ENCODE measurements at places on chromosomes 2 and 18. TPM values are rescaled to one million over a fixed set of nuclear protein-coding genes. Genes with fewer than 3 reads are reported as not detected.

DNA sequence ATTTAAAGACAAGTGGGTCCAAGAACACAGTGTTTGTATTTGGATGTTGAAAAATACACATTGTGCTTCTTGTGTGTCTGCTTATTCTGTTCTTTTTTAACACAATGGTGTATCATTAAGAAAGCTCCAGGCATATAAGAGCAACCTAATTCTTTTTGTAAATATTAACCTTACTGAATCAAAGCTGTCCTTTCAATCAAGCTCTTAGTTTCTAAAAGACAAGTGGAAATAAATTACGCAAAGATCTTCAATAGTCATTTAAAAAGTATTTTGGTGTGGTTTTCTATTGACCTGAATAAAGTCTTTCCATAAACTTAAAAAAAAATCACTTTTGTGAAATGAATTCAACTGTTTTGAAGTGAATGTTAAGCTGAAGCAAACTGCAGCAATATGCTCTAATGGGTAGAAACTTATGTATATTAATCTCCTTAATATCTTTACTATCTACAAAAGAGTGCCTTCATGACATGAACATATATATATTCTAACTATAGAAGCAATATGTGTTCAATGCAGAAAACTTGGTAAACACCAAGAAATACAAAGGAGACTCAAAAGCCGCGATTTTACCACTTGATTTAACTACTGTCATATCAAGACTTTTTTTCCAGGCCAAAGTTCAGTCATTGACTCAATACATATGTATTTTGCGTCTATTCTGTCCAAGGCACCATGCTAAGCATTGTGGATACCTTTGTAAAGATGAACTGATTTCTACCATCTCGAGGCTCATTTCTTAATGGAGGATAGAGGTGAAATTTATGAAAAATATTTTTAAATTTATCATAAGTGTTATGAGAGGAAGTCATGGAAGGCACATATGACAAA, 97.7 kb downstream of the ARHGAP15 start:
- H3K36me3 ChIP-seq, result peaks cover 40% of the 10 kb centered on the region
- no peaks in the 10 kb centered on the region for H3K27me3 ChIP-seq
- H3K4me1 ChIP-seq, result no peaks in the 10 kb centered on the region
- H3K27ac ChIP-seq, result no peak overlapping the region
- DNase-seq, result no peak

BCL11A gene
- 3.0 TPM for total RNA-seq

MC2R gene
- not detected for total RNA-seq

DNA sequence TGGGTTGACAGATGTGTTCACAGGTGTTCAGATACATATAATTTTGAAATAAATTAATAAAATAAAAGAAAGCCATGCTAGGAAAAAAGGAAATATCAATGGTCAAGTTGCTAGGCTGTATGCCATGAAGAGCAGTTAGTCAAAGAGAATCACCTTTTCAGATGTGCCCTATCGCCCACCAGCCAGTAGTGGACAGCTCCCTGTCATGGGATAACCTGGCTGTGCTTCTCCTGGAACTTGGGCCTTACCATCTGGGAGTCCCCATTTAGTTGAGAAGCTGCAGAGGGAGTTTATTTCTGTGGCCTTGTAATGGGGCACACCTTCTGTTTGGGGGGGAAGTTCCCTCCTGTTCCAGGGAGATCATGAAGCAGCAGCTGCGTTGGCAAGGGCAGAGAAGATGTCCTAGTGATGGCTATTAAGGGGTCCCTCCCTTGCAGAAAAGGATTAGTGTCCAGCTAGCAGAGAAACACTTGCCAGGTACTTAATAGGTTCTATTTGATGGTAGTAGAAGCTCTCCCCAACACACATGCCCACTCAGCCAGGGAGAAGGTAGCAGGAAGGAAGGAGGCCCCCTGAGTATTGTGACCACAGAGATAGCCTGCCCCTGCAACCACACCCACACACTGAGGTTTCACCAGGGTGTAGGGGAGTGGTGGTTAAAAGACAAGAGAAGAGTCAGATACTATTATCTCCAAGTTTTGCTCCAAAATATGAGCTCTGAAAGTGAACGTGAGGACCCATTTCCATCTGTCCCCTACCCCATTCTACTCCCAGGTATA, 117.7 kb downstream of the B3GNT2 start:
- H3K4me1 ChIP-seq, result peaks cover 40% of the 10 kb centered on the region
- H3K27ac ChIP-seq, result peak overlapping the region; percentile 57
- no peak for DNase-seq
- no peaks in the 10 kb centered on the region for H3K36me3 ChIP-seq

ATP6V1C2 gene
- not detected for total RNA-seq

DNA sequence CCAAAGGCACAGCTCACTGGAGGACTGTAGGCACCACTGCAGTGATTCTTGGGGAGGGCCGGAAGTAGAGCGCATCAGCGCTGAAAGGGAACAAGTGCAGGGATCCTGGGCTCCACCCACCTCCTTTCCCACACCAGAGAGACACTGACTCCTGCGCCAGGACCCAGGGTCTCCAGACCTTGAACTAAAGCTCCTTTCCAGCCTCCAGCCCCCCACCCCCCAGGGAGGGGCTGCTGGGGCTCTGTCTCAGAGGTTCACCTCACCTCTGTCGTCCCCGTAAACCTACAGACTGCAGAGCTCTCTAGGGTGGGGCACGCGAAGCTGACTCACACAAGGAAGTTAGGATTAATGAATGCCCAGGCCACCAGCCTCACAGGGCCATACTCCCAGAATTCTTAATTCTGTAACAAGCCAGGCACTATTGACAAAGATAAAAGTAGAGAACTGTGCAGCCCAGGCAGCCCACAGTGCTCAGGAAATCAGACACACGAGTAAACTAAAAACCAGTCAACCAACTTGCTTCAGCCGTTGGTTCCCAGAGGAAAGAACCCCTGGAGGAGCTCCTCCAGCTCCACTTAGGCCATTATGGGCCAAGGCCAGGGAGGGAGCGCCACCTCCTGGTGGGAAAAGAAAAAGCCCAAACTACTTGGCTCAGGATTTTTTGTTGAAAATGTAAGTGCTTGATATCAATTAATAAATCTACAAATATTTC, 45.1 kb upstream of the ACAA2 start:
- no peaks in the 10 kb centered on the region for H3K27me3 ChIP-seq
- no peak overlapping the region for H3K4me3 ChIP-seq
- peaks cover 6% of the 10 kb centered on the region for H3K4me1 ChIP-seq
- no peaks in the 10 kb centered on the region for H3K36me3 ChIP-seq

- peaks cover 59% of the 10 kb centered on the region for H3K36me3 ChIP-seq
- no peak overlapping the region for H3K27ac ChIP-seq
- DNase-seq, result no peak
- no peaks in the 10 kb centered on the region for H3K27me3 ChIP-seq
- no peaks in the 10 kb centered on the region for H3K4me1 ChIP-seq
- no peak overlapping the region for H3K4me3 ChIP-seq
Observed at GRCh38 chr2:196989496-196989895, 63.0 kb upstream of the PGAP1 start.

- no peak overlapping the region for H3K4me3 ChIP-seq
- no peak for DNase-seq
- no peaks in the 10 kb centered on the region for H3K36me3 ChIP-seq
Observed at GRCh38 chr2:136375017-136375901, 257.3 kb upstream of the CXCR4 start.

DNA sequence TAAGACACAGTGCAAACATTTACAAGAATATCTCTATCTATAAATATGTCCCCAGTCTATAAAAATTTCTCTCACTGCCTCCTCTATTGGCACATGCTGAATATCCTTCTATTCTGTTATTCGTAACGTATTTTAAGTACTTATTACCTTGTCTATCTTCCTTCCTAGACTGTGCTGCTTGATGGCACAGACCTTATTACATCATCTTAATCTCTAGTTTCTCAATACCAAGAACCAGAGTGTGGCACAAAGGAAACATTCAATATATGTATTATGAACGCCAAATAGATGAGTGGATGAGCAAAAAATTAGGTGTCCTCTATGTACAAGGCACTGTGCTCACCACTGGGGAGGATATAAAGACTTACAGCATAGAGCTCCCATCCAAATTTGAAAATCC, 282.8 kb downstream of the NBAS start:
- DNase-seq, result no peak
- no peaks in the 10 kb centered on the region for H3K4me1 ChIP-seq
- H3K36me3 ChIP-seq, result peaks cover 10% of the 10 kb centered on the region
- H3K27ac ChIP-seq, result no peak overlapping the region
- no peaks in the 10 kb centered on the region for H3K27me3 ChIP-seq

DNA sequence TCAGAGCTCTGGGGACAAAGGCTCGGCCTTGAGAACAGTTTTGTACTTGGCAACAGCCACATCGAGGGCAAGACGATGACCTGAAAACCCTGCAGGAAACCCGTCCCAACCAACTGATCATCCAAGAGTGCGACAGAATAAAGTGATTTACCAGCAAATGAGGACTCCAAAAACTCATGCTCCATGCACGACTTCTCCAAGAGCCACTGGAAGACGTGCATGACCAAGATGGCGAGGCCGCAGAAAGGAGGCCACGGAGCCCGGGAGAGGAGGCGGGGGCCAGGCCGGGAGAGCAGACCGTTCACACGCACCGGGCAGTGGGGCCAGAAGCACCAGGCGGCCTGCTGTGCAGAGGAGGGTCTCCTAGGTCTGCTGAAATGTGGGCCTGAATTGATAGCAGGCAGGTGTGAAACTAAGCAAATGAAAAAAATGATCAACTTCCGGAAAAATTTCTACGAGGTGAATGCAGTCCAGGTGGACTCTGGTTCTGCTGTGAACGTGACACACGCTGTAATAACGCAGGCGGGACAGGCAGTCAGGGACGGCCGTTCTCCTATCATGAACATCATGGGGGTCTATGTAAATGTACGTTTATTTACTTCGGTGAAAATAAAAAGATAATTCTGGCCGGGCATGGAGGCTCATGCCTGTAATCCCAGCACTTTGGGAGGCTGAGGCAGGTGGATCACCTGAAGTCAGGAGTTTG, 252.2 kb downstream of the HDAC4 start:
- H3K27ac ChIP-seq, result no peak overlapping the region
- no peak for DNase-seq
- H3K4me1 ChIP-seq, result peaks cover 16% of the 10 kb centered on the region
- no peaks in the 10 kb centered on the region for H3K27me3 ChIP-seq

DNA sequence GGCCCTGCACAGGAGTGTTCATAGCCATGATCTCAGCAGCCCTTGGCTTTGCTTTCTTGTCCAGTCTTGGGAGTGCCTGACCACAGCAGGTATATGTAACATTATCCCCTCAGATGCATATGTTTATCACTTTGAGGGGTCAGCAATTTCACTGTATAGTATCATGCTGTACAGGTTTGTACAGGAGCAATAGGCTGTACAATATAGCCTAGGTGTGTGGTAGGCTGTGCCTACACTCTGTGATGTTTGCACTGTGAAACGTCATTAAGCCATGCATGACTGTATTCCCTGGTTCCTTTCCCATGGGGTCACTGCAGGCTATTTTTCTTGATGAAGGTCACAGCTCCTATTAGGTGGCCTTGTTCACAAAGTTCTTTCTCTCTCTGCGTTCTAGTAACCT, 4.7 kb upstream of the IL36G start:
- H3K36me3 ChIP-seq, result no peaks in the 10 kb centered on the region
- no peak overlapping the region for H3K27ac ChIP-seq
- no peak for DNase-seq
- H3K27me3 ChIP-seq, result no peaks in the 10 kb centered on the region
- H3K4me3 ChIP-seq, result no peak overlapping the region
- no peaks in the 10 kb centered on the region for H3K4me1 ChIP-seq

GRCh38 chr2:48364100-48364499, 165.9 kb upstream of the STON1 start:
- no peaks in the 10 kb centered on the region for H3K27me3 ChIP-seq
- H3K36me3 ChIP-seq, result peaks cover 41% of the 10 kb centered on the region
- DNase-seq, result no peak
- peaks cover 6% of the 10 kb centered on the region for H3K4me1 ChIP-seq
- H3K4me3 ChIP-seq, result no peak overlapping the region
- no peak overlapping the region for H3K27ac ChIP-seq

DNA sequence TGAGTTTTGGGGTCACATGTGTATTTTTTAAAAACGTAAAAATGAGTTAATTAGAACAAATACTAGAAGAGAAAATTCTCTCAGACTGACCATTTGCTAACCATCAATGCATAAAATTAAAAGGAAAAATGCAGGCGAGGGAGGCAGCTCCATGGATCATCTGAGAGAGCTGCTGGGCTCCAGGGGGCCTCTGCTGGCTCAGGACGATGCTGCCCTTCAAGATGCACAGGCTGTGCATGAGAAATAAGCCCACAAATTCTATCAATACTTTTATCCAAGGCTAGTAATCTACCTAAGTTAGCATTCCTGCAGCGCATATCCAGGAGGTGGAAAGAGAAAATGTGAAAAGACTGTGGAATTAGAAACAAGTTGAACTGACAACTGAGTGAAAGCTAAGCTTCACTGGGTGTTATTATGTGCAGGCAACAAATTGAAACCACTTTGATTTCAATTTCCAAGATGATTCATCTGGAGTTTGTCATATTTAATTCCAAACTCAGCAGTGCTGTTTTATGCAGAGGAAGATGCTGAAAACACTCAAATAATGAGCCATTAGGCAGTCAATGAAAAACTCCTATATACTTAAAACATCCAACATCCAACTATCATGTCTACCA, 261.1 kb downstream of the NBAS start:
- H3K27me3 ChIP-seq, result no peaks in the 10 kb centered on the region
- no peaks in the 10 kb centered on the region for H3K4me1 ChIP-seq
- H3K4me3 ChIP-seq, result no peak overlapping the region
- no peak overlapping the region for H3K27ac ChIP-seq

DNA sequence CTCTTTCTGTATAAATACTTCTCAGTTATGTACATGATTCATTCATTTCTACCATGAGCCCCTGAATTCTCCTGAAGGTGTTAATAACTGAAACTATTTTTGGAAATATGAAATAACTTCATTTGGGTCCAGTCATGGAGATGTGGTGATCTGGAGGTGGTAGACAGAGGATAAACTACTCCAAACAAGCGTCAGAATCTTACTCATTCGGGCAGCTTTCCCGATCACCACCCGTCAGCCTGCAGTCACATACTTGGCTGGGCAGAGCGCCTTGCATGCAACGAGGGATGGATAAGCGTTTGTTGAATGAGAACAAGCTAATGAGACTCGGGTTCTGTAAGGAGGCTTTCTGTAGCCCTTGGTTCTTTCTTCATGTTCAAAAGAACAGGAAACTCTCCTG, 222.7 kb downstream of the CD226 start:
- no peak for DNase-seq
- H3K27me3 ChIP-seq, result no peaks in the 10 kb centered on the region
- H3K4me3 ChIP-seq, result no peak overlapping the region
- H3K36me3 ChIP-seq, result no peaks in the 10 kb centered on the region

SLC4A1AP gene
- 24.8 TPM for total RNA-seq

DNA sequence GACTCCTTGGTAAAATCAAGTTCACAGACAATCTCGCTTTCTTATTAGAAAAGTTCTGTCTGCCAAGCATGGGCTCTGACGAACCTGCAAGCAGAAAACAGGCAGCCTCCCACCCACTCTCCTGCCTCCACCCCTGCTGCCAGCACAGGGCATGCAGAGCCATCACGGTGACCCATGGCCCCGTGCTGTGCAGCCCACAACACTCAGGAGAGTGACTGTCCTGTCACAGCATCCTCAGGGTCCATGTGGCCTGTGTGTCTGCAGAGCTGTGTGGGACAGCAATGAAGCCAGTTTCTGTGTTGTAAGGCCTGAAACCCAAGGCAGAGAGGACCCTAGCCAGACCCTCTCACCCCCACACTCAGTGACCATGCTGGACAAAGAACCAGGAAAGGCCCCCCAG, 46.2 kb downstream of the TFCP2L1 start:
- no peaks in the 10 kb centered on the region for H3K36me3 ChIP-seq
- no peaks in the 10 kb centered on the region for H3K27me3 ChIP-seq
- H3K27ac ChIP-seq, result no peak overlapping the region
- no peaks in the 10 kb centered on the region for H3K4me1 ChIP-seq
- no peak for DNase-seq
